ENCODE measurements at places on chromosomes 5 and 9.

DNA sequence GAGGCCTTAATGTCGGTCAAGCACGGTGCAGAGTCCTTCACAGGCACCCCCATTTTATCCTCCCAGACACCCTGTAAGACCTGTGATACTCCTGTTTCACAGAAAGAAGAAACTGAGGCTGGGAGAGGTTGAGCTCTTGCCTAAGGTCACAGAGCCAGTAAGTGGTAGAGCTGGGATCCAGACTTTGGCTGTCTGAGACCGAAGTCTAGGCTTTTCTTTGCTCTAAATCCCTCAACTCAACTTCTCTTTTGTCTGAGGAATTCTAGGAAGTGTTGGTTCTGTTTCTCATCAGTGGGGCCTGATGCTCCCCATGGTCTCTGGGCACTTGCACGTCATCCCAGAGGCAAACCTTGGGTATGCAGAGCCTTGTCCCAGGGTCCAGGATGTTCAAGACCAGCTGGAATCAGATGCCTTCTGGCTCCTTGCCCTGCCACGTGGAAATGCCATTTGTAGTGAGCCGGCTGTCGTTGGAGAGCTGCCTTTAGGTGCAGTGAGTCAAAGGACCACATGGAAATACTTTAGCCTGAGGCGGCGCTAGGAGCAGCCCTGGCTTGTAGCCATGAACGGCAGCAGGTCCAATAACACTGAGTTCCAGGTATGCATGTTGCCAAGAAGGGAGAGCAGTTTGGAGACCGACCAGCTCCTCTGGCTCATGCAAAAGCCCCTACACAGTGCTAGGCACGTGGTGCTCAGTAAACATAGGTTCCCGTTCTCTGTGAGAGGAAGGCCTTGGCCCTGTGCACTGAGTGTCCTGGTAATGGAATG is 9.2 kb downstream of the DCANP1 start:
- no peak for DNase-seq

DNA sequence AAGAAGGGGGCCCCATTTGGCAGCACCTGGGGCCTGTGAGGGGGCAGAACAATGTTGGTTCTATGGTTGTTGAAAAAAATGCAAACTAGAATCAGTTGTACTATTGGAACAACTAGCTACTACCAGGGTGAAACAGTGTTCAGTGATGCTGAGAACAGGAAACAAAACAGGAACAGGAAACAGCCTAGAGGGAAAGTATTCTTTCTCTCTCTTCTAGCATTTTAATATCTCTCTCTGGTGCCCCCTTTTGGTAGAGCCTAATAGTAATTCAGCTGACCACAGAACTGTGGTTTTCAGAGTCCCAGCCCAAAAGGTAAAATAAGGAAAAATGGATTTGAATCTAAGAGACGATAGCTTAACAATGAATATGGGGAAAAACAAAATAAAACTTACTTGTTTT is 138.0 kb upstream of the KCNN2 start:
- DNase-seq = no peak

DNA sequence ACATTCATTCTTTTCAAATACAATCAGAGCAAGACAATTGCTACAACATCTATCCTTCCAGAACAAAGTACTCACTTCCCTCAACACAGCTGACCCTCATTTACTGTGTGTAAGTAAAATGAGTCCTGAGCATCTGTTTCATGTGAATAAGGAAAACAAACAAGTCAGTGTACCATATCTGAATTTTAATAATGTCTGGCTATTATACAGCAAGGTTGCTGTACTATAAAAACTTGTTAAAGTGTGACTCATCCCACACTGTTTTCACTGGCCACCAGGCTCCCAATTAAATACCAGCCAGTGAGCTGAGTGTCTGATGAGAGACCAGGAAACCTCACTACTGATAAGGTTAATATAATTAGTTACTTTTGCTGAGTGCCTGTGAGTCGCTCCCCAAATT is 339.8 kb downstream of the AGTPBP1 start:
- DNase-seq = no peak

GRCh38 chr5:59745415-59745863 is 148.1 kb downstream of the PDE4D start:
- no peak for DNase-seq

- DNase-seq = no peak
Observed at GRCh38 chr9:33151601-33152000, 15.5 kb downstream of the B4GALT1 start.

- DNase-seq = no peak
Observed at GRCh38 chr5:167579693-167580055, 711.8 kb upstream of the WWC1 start.

GRCh38 chr5:27706832-27707231 is 668.4 kb upstream of the CDH9 start:
- DNase-seq = no peak

DNA sequence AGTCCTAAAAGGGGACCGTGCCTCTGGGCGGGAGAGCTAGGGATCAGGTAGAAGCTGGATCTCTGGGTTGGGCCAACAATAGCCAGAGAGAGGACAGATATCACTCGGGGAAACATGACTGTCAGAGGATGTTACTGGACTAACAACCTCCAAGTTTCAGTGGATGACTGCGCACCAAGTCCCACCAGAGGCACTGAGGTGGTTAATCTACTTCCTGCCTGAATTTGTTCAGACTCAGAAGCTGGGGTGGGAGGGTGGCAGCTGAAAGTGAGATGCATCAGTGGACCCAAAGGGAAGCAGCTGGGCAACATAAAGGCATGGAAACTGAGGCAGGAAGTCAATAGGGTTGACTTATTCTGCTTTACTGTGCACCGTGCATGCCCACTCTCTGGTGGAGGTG is 130.1 kb upstream of the SLC44A1 start:
- DNase-seq = no peak

- DNase-seq = peak; percentile 33
Observed at GRCh38 chr5:102277144-102277543, 18.9 kb downstream of the SLCO4C1 start.

GRCh38 chr5:59711310-59711709 is 182.2 kb downstream of the PDE4D start:
- DNase-seq = no peak

DNA sequence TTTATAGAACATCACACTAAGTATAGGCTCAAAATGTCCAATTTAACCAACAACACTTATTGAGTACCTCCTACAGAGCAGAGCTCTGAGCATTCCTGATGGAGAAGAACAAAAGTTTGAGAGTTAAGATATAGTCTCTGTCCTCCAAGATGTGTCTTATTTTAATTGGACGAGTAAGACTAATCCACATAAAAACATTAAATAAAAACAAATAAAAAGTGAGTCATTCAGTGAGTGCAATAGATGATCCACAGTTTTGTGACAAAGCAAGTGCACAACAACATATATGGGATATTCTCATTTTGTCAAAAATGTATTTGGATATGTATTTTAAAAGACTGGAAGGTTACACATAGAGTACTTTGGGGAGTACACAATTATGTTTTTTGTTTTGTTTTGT is 277.4 kb downstream of the FBXL17 start:
- DNase-seq = no peak

GRCh38 chr5:35762368-35762767 is 94.3 kb upstream of the IL7R start:
- DNase-seq = no peak

GRCh38 chr9:2673161-2673560 is 44.1 kb upstream of the KCNV2 start:
- DNase-seq = no peak

DNA sequence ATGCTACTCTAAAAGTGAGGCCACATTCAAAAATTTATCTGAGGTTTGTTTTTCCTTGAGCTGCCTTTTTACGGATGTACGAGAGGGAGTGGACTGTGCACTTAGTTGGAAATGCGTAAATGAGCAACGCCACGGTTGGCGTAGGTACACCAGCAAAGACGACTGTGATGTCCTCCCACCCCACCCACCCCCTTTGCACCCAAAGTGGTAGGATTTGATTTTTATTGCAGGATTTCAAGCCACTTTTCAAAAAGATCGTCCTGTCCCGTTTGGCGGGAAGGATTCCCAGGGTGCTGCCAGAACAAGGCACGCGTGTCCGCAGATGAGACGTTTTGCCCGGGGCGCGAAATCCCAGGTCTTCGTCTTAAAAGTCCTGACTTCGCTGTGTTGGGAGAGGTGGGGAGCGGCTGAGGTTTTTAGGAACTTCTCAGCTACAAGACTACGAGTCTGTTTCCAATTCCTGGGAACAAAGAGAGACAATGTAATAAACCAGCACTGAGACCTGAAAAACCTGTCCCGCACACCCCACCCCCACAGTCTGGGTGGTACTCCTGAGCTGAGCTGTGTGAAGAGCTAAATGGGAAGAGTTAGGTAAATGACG is 1.0 kb upstream of the TLE1 start:
- DNase-seq = no peak

DNA sequence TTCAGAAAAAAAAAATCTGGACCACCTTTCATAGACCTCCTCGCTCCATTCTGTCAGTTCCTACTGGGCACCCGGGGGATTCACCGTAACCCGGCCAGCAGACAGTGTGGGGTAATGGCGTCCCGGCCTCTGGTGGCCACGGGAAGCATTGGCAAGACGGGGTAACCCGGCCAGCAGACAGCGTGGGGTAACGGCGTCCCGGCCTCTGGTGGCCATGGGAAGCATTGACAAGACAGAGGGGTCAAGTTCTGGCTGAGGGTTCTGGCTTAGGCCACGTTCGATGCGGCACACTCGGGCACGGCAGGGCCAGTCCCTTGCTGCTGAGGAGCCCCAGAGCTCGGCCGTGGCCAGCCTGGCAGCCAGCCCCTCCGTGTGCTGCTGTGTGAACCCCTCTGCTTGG is 116.2 kb upstream of the RAPGEF1 start:
- no peak for DNase-seq

DNA sequence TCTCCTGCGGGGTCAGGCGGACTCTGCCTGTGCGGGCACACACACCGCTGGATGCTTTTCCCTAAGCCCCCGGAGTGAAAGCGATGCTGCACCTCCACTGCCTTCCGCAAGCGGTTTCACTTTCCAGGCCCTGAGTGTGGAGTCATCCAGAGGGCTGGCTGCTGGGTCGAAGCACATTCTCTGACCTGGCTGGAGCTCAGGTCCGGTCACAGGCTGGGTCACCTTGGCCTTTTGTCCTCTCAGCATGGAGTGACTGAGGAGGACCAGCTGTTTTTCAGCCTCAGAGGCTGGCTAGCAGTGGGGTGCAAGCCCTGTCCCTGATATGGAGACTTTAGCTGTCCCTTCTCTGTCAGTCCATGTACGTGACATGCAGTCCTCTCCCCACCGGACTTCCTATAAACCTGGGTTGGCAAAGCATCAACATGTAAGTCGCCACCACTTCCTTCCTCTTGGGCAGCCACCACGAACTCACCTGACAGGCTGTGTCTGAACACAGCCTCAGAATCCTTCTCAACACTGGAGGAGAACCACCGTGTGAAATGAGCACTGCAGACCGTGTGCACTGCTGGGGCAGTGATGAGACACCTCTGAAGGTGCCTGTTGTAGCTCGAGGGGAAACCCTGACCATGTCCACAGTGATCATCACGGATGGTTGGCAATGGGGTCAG is 51.3 kb downstream of the GADD45G start:
- no peak for DNase-seq

DNA sequence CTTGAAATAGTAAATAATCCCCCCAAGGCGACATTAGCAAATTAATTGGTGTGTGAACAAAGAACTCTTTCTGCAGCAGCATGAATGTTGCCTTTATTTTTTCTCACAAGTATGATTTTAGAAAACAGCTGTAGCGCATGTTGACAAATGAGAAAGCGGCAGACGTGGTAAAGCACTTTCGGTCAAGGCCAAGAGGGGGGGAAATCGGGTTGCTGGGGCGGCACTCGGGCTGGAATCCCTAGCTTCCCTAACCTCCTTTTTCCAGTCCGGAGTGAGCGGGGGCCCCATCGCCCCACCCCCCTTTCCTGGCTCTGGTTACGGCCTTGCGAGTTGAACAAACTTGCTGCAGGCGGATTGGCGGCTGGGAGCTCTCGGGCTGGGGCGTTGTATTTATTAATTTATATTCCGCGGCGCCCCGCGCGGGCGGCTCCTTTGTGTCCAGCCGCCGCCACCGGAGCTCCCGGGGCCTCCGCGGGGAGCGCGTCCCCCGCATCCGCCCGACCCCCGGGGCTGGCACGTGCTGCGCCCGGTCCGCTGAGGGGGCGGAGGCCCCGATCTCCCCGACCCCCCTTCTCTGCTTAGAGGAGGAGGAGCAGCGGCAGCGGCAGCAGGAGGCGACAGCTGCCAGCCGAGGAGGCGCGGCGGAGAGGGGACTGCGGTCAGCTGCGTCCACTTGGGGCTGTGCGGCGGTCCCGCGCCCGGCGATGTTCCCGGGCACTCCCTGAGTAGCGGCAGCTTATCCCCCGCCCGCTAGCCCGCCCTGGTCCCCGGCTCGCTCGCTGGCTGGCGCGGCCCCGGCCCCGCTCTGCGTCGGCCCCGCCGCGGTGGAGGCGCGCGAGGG is at the start of gene RHOBTB3:
TSS of gene RHOBTB3 (plus strand) at position 607 of the 841 bp plus-strand sequence. CDS start 347 bp downstream, outside the sequence.
- no peak for DNase-seq

DNA sequence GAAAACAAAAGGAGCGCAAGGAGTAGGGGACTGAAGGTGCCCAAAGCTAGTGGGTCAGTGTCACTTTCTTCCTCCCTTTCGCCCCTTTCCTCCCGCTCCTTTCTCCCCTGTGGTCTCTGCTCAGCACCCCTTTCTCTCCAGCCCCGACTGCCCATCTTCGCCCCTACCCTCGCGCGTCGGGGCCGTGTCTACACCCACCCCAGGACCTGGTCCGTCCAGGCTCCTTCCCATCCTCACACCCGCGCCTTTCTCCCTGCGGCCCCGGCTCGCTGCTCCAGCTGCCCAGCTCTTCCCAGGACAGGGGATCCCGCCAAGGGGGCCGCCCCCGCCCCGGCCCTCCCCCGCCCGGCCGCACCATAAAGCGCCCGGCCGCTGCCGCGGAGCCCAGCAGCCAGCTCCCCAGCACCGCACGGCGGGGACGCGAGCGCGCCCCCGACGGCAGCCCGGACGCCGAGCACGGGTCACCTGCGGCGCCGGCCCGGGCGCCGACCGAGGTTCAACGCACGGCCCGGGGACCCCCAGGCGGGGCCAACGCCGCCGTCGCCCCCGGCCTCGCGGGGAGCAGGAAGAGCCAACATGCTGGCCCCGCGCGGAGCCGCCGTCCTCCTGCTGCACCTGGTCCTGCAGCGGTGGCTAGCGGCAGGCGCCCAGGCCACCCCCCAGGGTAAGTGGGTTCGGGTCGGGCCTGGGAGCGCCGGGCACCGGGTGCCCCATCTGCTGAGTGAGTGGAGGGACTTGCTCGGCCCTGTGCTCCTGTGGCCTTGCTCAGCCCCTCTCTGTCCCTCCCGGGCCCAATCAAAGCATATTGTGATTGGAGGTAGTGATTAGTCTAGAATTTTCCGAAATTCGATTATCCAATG is at the start of gene THBS4:
TSS of gene THBS4 (plus strand) at position 387 of the 860 bp plus-strand sequence. CDS start at position 577, 190 bp downstream.
- no peak for DNase-seq

Measured in SIG-M5 (cell line).